ENCODE measurements at places on chromosomes 2 and 18.

- DNase-seq = no peak
Observed at GRCh38 chr2:72913486-72914205, 3.7 kb upstream of the EMX1 start.

DNA sequence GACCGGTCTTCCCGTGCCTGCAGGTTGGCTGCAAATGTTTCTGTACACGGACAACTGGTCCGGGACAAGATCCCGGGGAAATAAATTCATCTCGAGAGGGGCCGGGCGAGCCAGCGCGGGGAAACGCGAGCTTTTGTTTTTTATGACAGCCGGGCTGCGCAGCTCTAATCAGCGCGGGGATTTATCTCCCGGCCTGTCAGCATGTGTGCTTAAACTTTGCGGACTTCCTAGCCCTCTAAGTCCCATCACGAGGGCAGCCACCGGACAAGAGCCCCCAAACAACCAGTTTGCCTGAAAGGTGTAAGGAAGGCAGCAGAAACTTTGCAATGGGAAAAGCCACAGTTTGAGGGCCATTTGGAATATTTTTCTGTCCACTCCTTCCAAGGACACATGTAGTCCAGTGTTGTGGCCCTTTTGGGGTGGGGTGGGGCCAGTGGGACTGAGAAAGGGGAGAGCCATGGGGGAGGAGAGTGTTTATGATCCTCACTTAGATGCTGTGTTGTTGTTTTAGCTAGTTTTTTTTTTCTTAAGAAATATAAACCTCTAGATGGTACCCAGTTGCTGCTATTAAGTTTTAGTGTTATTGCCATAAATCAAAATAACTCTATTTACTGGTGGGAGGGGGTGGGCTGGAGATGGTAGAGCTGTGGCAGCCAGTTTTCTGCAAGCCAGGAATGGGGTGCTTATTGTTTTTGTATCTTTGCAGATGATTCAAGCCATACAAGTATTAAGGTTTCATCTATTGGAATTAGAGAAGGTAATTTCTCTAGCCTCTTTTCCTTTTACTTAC lies 6.0 kb downstream of the MEIS1 start:
- no peak for DNase-seq

- no peak for DNase-seq
Observed at GRCh38 chr18:38019292-38019691, 453.7 kb upstream of the CELF4 start.

DNA sequence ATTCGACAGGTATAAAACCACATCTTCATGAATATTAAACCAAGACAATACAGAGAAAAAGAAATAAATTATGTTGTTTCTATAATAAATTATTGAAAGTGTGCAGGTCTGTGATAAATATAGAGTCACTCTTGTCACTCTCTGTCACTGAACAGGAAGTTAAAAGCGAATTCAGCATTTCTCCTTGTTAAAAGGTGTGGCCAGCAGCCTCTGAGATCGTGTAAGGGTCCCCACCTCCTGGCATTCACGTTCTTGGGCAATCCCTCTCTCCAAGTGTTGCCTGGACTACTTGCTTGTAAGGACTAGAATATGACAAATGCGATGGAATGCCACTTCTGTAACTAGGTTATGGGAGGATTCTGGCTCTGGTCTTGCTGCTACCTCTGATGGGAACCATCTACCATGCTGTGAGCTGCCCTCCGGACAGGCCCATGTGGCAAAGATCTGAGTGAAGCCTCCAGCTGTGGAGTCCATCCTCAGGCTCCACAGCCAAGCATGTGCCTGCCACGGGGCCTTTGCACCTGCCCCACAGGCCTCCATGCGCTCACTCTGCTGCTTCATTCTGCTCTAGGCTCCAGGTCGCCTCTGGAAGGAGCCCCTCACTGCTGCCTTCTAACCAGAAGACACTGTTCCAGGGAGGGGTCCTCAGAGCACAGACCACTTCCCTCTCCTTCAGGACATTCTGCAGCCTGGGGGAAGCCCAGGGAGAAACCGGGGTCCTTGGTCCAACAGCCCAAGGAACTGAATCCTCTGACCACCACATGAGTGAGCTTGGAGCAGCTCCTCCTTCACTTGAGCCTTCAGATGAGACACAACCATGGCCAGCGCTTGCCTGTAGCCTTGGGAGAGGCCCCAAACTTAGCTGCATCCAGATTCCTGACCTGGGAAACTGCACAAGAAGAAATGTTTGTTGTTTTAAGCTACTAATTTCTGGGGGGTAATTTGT lies 202.9 kb upstream of the HDAC4 start:
- no peak for DNase-seq

GRCh38 chr2:124666976-124667375 lies 641.9 kb downstream of the CNTNAP5 start:
- no peak for DNase-seq

DNA sequence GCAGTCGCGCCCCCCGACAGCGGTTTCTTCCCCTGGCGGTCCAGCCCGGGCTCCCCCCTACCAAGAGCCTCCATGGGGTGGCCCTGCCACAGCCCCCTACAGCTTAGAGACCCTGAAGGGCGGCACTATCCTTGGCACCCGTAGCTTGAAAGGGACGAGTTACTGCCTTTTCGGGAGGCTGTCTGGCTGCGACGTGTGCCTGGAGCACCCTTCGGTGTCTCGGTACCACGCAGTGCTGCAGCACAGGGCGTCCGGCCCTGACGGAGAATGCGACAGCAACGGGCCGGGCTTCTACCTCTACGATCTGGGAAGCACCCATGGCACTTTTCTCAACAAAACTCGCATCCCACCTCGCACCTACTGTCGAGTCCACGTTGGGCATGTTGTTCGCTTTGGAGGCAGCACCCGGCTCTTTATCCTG lies 475 bp downstream of the SLC4A1AP start:
- no peak for DNase-seq

GRCh38 chr2:7672027-7672684 lies 754.9 kb downstream of the RNF144A start:
- DNase-seq = no peak

DNA sequence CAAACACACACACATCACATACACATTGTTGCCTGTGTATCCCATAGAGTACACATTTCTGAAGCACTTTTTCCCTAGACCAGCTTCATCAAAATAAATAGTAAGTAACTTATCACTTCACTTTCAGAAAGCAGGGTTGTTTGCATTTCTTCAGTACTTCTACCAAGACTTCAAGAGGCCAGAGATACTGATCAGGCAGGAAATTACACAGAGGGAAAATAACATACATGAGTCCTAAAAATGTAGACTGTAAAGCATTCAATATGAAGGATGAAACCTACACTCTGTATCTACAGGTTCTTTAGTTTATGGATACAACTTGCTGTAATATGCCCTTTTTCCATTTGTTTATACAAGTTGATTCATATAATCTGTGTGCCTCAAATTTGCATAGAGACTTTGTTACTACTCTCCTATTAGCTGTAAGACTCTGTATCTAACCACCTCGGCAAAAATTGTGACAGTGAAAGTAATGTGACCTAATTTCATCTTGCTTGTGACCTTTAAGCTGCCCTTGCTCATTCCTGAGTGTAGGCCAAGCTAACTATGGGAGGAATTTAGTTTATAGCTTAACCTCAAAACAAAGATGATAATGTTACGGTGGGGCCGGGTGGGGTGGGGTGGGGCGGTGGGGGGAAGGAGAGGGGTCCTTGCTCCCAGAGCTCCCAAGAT lies 228.9 kb upstream of the SPOPL start:
- DNase-seq = no peak

DNA sequence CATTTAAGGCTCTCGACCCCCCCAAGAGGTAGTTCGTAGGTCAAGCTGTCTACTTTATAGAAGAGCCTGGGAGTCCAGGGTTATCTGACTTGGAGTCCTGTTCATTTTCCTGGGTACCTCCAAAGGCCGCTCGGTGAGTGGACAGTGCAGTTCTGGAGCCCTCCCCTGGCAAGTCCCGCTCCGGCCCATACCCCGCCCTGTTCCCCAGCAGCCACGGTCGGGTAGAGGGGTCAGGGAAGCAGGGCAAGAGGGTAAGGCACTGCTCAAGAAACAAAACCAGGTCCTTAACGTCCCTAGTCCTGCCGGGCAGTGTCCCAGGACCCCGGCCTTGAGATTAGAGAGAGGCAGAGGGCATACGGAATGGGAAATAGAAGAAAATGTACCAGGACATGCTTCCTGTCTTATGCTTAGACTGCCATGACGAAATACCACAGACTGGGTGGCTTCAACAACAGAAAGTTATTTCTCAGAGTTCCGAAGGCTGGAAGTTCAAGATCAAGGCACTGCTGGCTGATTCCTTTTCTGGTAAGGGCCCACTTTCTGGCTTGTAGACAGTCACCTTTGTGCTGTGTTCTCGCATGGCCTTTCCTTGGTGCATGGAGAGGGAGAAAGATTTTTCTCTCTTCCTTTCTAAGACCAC lies 5.4 kb upstream of the HPCAL1 start:
- no peak for DNase-seq

DNA sequence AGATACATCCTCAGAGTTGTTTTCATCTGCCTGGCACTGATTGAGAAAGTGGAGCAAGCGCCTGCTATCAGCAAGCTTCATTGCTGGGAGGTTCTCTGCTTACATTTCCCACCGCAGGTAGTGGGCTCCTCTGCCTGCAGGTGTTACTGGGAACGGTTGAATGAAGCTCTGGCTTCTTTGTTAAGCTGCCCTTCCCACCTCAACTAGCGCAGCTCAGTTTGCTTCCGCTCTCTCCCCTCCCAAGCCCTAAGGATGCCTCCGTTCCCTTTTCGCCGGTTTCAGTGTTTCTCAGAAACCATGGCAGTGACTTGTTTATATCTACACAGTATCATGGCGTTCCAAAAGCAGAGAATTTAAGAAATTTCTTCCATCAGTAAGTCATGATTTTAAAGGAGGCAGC lies 72.2 kb upstream of the B3GNT7 start:
- DNase-seq = no peak

- no peak for DNase-seq
Observed at GRCh38 chr18:332007-332406, 64.2 kb upstream of the THOC1 start.

GRCh38 chr2:237763812-237764211 lies 34.8 kb upstream of the RBM44 start:
- DNase-seq = no peak

DNA sequence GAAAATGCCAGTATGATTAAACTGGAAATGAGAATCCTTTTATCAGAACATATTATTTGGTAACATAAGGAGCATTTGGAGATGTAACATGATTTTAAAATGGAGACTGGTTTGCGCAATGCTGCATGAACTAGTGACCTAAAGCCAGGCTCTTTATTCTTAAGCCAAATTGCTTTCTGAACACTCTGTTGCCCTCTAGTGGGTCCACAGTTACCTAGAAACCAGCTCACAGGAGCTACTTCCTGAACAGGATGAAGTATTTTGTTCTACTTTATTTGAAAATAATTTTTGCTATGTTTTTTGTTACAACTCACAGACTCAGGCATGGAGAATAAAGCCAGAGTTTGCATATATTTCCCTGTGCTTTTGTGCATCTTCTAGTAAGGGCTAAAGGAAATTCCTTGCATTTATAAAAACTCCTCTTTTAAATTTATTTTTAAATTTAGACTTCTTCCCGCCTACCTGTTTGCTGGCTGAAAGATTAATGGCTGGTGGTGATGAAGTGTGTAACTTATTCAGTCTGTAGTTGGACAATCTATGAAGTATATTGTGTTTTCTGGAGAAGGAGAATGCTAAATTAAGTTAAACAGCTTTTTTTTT lies 146.7 kb downstream of the PARD3B start:
- no peak for DNase-seq

GRCh38 chr2:42047488-42048298 lies at the start of gene PKDCC:
Gene PKDCC, plus strand, starts transcription at chr2:42048021. Its CDS starts 179 bp downstream, at chr2:42048200.
- no peak for DNase-seq

DNA sequence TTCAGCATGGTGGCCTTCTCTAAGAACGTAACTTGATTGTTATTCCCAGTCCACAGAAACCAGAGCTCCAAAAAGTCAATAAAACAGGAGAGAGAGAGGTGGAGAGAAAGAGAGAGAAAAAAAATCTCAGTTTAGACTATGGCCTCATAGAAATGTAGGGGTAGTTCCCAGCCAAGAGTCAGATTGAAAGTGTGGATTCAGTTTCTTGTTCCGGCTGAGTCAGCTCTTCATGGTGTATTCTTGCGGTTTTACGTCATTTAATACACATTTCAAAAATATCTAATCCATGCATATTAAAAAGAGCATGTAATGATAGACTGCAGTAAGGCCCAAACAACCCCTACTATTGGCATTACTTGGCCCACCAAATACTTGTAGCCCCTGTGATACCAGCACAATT lies 303.9 kb downstream of the ETAA1 start:
- no peak for DNase-seq

GRCh38 chr2:36322108-36322507 lies 33.5 kb upstream of the CRIM1 start:
- DNase-seq = no peak

- no peak for DNase-seq
Observed at GRCh38 chr18:60196836-60197606, 175.6 kb downstream of the MC4R start.

DNA sequence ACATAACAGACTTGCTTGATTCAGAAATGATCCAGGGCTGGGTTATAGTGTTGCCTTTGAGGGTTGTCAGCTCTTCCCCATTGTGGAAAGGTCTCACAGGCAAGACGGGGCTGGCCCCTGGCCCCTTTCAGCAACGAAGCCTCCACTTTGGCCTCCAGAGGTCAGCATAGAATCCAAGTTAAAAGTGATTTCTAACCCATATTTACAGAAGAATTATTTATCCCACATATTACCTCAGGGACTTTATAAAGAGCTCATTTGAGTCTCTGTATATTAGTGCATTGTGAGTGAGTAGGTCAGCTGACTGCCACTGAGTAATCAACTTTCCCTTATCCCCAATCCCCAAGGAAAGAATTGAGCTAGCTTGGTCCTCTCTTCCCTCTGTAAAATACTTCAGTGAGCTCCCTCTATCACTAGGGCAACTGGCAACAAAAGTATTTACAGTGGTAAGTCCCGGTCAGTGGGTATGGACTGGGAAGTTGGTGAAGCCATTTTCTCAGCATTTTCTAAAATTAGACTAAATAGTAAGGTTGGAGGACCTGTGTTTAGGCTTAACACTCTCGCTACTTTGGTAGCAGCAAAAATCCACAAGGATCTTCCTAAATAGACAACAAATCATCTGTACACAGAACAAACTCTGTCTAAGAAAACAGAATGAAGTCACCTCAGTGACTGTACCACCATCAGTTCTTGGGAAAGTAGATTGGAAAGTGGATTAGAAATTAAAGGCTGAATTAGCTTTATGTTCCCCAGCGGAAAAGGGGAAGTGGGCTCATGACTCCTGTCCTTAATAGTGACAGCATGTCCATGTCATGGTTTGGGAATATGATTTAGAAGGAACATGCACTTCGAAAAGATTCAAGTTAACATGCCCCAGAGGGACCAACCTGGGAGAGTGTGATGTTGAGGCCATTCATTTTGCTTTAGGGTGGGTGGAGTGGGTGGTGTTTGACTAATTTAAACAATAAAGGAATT lies 171.0 kb upstream of the SIX3 start:
- no peak for DNase-seq

DNA sequence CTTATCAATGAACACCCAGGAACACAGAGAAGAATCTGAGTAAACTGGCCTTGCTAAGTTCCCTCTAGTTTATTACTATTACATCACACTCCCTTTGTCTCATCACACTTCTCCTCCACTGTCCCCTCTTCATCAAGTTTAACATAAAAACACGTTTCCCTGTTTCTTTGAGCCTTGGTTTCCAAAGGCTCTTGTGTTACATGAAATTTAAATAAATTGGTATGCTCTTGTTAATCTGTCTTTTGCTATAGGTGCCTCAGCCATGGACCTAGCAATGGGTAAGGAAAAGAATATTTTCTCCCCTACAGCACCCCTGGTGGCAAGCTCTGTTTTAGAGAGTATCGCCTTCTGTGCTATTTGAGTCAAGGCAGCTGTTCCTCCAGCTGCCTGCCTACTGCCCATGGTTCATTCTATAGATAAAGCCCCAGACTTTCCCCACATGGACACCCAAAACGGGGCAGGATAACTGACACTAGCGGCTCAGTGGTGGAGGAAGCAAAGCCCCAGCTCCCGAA lies 31.8 kb downstream of the TGIF1 start:
- no peak for DNase-seq
